ENCODE measurements at places on chromosomes 7 and 10. TPM values are rescaled to one million over a fixed set of nuclear protein-coding genes. Genes with fewer than 3 reads are reported as not detected.

- no peak overlapping the region for H3K27ac ChIP-seq
- H3K36me3 ChIP-seq = no peaks in the 10 kb centered on the region
- no peaks in the 10 kb centered on the region for H3K27me3 ChIP-seq
- no peak overlapping the region for H3K4me3 ChIP-seq
These were observed 79.0 kb upstream of the LSM8 start for GRCh38 chr7:118104812-118105441.

GRCh38 chr7:123580406-123581161, 21.0 kb upstream of the ASB15 start:
- H3K36me3 ChIP-seq = no peaks in the 10 kb centered on the region
- H3K27ac ChIP-seq = no peak overlapping the region
- DNase-seq = no peak
- H3K4me3 ChIP-seq = no peak overlapping the region
- no peaks in the 10 kb centered on the region for H3K4me1 ChIP-seq

- DNase-seq = peak; percentile 0
- no peaks in the 10 kb centered on the region for H3K36me3 ChIP-seq
These were observed 9.1 kb downstream of the OR2A7 start for GRCh38 chr7:144255471-144255897.

DNA sequence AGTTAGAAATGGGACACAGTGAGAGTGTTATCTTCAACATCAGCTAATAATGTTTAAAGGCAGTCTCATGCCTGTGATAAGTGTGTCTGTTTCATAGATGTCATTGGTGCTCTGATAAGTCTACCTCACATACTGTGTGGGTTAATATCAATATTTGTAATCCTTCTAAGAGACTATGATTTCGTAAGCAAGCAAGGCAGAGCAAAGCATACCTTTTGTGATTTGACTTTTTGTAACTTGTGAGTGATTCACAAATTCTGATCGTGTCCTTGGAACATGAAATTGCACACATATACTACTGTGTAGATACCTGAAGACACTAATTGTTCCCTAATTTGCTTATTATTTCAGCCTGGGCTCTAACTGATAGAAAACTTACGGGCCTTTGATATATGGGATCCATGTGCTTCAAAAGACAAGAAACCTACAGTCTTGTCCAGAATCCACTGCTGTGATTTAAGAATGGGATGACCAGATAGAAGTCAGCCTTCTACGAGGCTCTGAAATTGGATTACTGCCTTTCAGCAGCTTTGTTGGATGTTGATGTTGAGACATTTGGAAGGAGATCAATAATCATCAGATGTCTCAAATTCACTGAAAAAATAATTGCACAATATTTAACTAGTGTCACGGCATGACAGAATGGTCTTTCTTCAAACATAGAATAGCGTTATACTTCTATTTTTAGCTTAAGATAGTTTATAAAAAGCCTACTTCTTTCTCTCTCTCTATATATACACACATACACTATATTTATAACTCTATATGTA, 63.2 kb upstream of the KLF6 start:
- peaks cover 22% of the 10 kb centered on the region for H3K4me1 ChIP-seq
- H3K27ac ChIP-seq = no peak overlapping the region
- no peaks in the 10 kb centered on the region for H3K36me3 ChIP-seq
- no peaks in the 10 kb centered on the region for H3K27me3 ChIP-seq

DNA sequence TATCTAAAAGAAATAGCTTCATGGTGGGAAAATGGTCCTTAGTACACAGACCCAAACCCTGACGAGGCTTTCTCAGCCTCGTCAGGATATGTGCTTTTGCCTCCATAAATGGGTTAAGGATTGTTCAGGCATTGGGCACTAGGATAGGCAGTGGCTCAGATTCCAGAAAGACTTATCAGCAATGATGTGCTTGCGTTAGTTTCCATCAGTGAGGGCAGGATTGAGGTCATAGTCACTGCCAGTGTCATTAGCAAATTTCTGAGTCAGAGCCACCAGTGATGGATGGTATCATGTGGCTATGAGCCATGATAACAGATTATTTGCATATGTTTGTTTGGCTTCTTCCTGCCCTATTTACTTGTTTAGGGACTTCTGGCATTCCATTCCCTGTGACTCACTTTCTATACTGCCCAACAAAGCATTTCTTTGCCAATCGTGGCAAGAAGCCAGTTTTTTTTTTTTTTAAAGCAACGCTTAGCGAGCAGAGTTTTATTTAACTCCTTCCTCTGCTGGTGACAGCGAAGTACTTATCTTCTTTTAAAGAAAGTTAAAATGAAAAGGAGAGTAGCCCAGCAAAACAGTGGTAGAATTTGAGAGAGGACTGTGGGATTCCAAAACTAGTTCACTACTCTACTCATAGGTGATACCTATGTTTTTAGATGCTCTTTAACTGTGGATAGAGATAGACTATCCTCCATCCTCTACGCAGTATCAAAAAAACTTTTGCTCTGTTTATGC, 44.4 kb downstream of the MYPN start:
- H3K27ac ChIP-seq = no peak overlapping the region
- no peak overlapping the region for H3K4me3 ChIP-seq
- H3K36me3 ChIP-seq = no peaks in the 10 kb centered on the region
- H3K4me1 ChIP-seq = no peaks in the 10 kb centered on the region
- H3K27me3 ChIP-seq = no peaks in the 10 kb centered on the region

DNA sequence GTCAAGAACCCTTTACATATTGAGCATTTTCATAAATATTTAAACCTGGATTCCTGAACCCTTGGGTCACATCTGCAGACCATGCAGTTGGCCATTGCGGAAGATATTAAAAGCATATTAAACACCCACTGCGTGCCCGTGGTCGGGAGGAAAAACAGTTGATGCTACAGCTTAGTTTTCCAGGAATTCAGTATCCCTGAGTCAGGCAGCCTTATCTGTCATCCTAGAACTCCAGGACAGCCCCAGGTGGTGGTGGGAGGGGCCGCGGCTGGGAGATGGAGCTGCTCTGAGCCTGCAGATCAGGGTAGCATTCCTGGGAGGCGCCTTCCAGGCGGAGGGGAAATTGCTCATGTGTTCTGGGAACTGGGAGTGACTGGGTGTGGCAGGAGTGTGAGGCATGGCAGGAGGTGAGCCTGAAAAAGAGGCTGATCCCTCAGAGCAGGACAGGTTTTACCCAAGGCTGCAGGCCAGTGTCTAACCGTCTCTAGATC, 222.9 kb upstream of the SH2B2 start:
- no peak overlapping the region for H3K27ac ChIP-seq
- no peak overlapping the region for H3K4me3 ChIP-seq
- peaks cover 16% of the 10 kb centered on the region for H3K4me1 ChIP-seq
- DNase-seq = no peak
- no peaks in the 10 kb centered on the region for H3K36me3 ChIP-seq

GRCh38 chr10:20181434-20181833, 365.2 kb downstream of the PLXDC2 start:
- H3K27me3 ChIP-seq = no peaks in the 10 kb centered on the region
- no peaks in the 10 kb centered on the region for H3K4me1 ChIP-seq
- H3K4me3 ChIP-seq = no peak overlapping the region

DNA sequence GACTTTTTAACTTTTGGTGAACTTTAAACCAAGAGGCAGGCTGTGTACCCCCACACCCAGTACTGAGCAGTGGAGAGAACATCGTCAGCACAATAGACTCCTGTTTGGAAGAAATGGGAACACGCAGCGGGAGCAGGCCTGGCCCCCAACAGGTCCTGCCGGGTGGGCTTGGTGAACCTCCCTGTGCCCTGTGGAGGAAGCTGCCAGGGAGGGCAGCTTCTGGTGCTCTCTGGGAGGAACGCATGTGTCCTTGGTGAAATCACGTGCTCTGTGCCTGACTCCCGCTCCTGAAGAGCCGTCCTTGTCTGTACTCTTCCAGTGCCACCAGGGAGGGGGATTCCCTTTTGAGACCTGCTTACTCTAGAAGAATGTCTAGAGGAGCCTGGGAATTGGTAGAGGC, 31.6 kb downstream of the CHAT start:
- no peaks in the 10 kb centered on the region for H3K4me1 ChIP-seq
- no peaks in the 10 kb centered on the region for H3K36me3 ChIP-seq
- H3K4me3 ChIP-seq = no peak overlapping the region
- no peak for DNase-seq

DNA sequence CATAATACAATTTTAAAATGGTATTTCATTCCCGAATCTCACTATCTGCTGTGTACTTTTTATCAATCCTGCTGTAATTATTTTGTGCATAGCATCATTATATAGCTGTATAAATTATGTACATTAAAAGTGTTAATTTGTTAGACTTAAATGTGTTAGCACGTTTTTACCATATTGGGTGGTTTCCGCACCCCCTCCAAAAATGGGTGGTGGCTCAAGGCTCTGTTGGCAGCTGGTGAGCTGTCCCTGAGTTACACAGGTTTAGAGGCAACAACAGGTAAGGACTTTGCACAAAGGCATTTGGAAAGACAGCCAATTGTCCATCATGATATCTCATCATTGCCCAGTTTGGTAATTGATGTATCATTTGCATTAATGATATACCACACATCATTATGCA, 18.6 kb upstream of the LMTK2 start:
- H3K4me3 ChIP-seq = no peak overlapping the region
- H3K4me1 ChIP-seq = no peaks in the 10 kb centered on the region
- no peaks in the 10 kb centered on the region for H3K36me3 ChIP-seq
- no peak overlapping the region for H3K27ac ChIP-seq

DNA sequence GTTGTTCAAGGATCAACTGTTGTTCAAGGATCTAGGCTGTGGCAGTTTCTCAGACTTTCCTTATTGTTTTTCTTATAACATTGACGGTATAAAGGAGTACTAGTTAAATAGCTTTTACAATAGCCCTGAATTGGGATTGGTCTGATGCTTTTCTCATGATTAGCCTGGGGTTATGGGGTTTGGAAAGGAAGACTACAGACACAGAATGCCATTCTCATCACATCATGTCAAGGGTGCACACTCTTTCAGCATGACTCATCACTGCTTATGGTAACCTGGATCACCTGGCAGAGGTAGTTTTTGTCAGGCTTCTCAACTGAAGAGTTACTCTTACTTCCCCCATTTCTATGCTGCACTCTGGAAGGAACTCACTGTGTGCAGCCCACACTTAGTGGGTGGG, 194.2 kb upstream of the NPSR1 start:
- H3K27ac ChIP-seq = no peak overlapping the region
- no peak overlapping the region for H3K4me3 ChIP-seq
- no peaks in the 10 kb centered on the region for H3K36me3 ChIP-seq
- DNase-seq = no peak
- H3K4me1 ChIP-seq = no peaks in the 10 kb centered on the region
- H3K27me3 ChIP-seq = no peaks in the 10 kb centered on the region

- no peak for DNase-seq
- no peaks in the 10 kb centered on the region for H3K36me3 ChIP-seq
- no peak overlapping the region for H3K27ac ChIP-seq
- no peaks in the 10 kb centered on the region for H3K4me1 ChIP-seq
These were observed 108.5 kb upstream of the IL6 start for GRCh38 chr7:22618528-22618927.

GRCh38 chr10:62464308-62464707, 90.1 kb downstream of the ZNF365 start:
- H3K4me1 ChIP-seq = no peaks in the 10 kb centered on the region
- H3K4me3 ChIP-seq = no peak overlapping the region
- H3K27ac ChIP-seq = no peak overlapping the region

GRCh38 chr7:81135324-81135723, 216.5 kb upstream of the SEMA3C start:
- H3K36me3 ChIP-seq = no peaks in the 10 kb centered on the region
- no peak overlapping the region for H3K4me3 ChIP-seq
- no peaks in the 10 kb centered on the region for H3K4me1 ChIP-seq

GRCh38 chr10:35585903-35586535, 19.1 kb upstream of the GJD4 start:
- no peaks in the 10 kb centered on the region for H3K36me3 ChIP-seq
- no peak overlapping the region for H3K4me3 ChIP-seq
- DNase-seq = no peak
- no peak overlapping the region for H3K27ac ChIP-seq

DNA sequence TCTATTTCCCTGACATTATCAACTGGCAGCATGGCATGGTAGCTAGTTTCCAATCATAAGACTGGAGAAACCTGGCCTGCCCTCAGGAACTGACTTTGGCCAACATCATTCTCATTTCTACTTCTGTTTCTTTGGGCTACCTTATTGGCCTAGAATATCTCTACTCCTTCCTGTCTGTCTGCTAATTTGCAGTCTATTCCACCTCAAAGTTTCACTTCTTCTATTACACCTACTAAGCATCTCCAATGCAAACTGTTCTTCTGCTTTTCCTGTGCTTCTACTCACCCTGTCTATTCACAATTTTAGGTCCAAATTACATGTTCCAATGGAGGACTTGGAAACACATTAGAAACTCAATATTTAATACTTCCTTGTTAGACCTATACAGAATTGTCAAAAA, 65.6 kb downstream of the ZNF503 start:
- H3K27ac ChIP-seq = no peak overlapping the region
- H3K36me3 ChIP-seq = no peaks in the 10 kb centered on the region
- no peaks in the 10 kb centered on the region for H3K27me3 ChIP-seq
- peaks cover 7% of the 10 kb centered on the region for H3K4me1 ChIP-seq
- no peak overlapping the region for H3K4me3 ChIP-seq

GRCh38 chr10:101000915-101001658, 1.5 kb downstream of the LZTS2 start:
- H3K27me3 ChIP-seq = peaks cover 2% of the 10 kb centered on the region
- no peak overlapping the region for H3K27ac ChIP-seq
- no peaks in the 10 kb centered on the region for H3K36me3 ChIP-seq
- no peak overlapping the region for H3K4me3 ChIP-seq
- no peak for DNase-seq

FGL2 gene
- 0.95 TPM for polyA plus RNA-seq

- peak overlapping the region; percentile 64 for H3K4me3 ChIP-seq
- H3K4me1 ChIP-seq = peaks cover 17% of the 10 kb centered on the region
- peak overlapping the region; percentile 47 for H3K27ac ChIP-seq
- no peaks in the 10 kb centered on the region for H3K27me3 ChIP-seq
- H3K36me3 ChIP-seq = no peaks in the 10 kb centered on the region
These were observed 43.0 kb upstream of the RPA3 start for GRCh38 chr7:7761340-7761973.

- DNase-seq = no peak
- H3K4me3 ChIP-seq = no peak overlapping the region
- no peaks in the 10 kb centered on the region for H3K36me3 ChIP-seq
- no peak overlapping the region for H3K27ac ChIP-seq
These were observed 435.8 kb upstream of the MTPN start for GRCh38 chr7:136412952-136413351.

DNA sequence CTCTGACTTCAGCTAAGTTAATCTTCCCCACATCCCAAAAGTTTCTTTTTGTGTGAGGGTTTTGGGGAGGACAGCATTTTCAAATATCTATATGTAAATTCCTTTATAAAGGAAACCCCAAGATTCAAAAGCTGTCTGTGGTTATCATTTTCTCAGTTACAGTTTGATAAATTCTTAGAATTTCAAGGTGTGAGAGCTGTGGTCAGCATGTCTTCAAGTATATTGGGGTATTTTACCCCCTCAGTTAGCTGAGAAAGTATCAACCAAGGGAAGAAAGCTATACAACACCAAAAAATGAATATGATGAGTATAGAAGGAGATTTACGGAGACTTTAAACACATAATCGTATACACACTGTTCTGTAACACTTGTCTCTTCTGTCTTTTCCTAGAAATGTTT, 109.2 kb downstream of the SND1 start:
- H3K27ac ChIP-seq = no peak overlapping the region
- no peaks in the 10 kb centered on the region for H3K4me1 ChIP-seq
- H3K4me3 ChIP-seq = no peak overlapping the region
- H3K27me3 ChIP-seq = no peaks in the 10 kb centered on the region
- DNase-seq = no peak

GRCh38 chr10:11191678-11192077, 174.0 kb downstream of the CELF2 start:
- peaks cover 12% of the 10 kb centered on the region for H3K36me3 ChIP-seq
- DNase-seq = no peak
- peak overlapping the region; percentile 52 for H3K27ac ChIP-seq
- H3K27me3 ChIP-seq = no peaks in the 10 kb centered on the region
- H3K4me1 ChIP-seq = peaks cover 62% of the 10 kb centered on the region
